ENCODE measurements at places on chromosomes 7 and 10.

DNA sequence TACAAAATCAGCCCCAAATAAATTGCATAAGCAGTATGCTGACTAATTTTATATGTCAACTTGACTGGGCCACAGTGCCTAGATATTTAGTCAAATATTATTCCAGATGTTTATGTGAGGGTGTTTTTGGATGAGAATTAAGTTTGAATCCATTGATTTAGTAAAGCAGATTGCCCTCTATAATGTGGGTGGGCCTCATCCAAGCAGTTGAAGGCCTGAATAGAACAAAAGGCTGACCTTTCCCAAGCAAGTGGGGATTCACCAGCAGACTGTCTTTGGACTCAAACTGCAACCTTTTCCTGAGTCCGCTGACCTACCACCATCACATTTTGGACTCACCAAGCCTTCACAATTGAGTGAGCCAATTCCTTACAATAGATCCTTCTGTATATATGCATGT lies 186.4 kb downstream of the ARHGAP12 start:
- no peak for DNase-seq

DNA sequence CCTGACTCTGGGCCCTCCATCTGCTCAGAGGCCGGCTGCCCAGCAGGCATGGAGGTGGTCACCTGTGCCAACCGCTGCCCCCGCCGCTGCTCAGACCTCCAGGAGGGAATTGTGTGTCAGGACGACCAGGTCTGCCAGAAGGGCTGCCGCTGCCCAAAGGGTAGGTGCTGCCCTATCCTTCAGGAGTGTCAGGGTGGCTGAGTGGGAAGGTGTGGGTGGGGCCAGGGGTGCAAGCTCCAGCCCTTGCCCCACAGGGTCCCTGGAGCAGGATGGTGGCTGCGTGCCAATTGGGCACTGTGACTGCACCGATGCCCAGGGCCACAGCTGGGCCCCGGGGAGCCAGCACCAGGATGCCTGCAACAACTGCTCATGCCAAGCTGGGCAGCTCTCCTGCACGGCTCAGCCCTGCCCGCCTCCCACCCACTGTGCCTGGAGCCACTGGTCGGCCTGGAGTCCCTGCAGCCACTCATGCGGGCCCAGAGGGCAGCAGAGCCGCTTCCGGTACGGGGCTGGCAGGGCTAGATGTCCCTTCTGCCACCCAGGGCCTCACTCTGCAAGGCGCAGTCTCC lies 17.5 kb upstream of the ZNF862 start:
- DNase-seq, result no peak

DNA sequence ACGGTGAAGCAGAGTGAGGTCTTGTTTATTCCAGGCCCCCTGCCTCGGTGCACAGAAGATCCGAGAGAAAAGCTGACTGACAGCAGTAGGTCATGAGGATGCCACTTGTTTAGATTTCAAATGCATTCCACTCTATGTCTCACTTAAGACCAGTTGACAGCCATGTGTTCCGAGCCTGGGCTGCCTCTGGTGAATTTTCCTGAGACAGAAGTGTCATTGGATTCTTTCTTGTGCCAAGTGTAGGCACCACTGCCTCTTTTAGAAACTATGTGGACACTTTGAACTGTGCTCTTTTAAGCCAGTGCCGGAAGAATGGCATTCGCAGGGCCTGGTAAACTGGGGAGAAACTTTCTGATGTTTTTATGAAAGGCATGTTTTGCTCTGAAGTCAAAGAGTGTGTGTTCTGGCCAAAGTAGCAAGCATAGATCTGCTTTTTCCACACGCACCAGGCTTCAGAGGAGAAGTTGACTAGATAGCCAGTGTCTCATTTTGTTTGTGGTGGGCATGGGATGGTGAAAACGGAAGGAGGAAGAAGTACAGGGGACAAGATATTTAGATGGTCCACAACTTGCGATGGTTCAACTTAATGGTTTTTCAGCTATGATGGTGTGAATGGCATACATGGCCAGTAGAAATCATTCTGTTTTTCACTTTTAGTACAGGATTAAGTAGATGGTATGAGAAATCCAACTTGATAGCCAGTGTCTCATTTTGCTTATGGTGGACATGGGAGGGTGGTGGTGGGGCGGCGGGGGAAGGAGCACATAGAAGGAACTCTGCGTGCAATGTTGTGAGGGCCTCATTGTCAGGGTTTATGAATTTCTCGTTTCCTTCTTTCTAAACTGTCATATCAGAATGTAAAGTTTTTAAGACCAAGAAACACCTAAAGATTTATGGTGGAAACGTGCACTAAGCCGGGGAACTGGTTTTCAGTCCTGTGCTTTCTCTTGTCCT lies 41.5 kb downstream of the CYP17A1 start:
- no peak for DNase-seq

GRCh38 chr10:114380060-114380459 lies 24.2 kb downstream of the AFAP1L2 start:
- no peak for DNase-seq

DNA sequence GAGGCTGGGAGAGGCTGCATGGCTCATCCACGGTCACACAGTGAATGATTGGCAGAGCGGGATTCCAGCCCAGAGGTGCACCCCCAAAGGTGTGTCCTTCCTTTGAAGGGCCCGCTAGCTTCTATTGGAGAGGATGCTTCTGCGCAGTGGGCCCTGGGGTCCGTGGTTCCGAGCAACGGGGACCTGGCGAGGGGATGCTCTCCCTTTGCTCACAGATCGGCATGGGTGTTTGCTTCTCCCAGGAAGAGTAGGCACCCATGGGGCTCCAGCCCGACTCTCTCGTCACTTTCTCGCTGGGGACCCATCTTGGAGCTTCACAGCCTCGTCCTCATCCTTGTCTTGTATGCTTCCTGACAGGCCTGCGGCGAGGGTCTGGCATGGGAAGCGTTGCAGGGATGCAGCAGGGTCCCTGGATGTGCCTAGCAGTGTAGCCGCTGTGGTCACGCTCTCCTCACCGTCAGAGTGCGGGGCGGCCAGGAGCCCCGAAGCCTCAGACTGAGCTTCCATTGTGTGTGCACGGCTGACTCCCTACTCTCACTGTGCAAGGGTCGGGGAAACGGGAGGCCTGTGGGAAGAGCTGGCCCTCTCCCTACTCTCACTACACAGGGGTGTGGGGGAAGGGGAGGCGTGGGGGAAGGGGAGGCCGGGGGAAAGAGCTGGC lies 538.5 kb upstream of the FOXK1 start:
- no peak for DNase-seq

DNA sequence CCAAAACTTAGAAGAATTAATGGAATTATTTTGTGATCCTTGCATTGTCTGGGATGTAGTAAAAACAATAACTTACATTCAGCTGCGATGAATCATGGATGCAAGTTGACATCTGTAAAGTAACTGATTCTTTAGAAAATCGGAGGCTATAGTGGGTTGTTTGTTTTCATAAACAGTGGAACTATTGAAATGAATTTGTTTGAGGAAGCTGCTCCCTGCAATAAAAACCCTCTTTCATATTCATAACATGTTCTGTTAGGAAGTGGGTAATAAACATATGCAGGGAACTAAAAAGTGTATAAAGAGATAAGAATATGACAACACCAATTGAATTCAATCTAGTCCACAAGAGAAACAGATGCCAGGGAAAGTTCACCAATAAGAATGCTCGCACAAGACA lies 53.6 kb downstream of the AGMO start:
- DNase-seq, result no peak

- no peak for DNase-seq
Measured at GRCh38 chr7:79512261-79512660, 58.8 kb upstream of the MAGI2 start.

DNA sequence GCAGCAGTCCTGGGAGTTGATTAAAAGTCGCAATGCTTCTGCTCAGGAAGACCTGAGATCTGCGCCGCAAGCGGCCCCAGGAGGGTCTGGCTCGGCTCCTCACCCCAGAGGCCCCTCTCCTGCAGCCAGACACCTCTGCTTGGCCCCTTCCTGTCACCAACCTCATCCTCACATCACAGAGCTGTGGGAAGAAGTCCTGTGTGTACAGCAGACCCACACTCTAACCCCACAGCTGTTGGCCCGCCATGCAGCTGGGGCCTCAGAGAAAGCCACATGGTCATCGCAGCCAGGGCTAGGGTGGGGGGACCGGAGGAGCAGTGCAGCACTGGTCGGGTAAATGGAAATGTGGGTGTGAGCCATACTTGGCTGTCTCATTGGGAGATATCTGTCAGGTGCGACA lies 97.7 kb downstream of the RGS10 start:
- DNase-seq, result no peak

- no peak for DNase-seq
Measured at GRCh38 chr7:132410385-132410784, 165.9 kb downstream of the PLXNA4 start.

DNA sequence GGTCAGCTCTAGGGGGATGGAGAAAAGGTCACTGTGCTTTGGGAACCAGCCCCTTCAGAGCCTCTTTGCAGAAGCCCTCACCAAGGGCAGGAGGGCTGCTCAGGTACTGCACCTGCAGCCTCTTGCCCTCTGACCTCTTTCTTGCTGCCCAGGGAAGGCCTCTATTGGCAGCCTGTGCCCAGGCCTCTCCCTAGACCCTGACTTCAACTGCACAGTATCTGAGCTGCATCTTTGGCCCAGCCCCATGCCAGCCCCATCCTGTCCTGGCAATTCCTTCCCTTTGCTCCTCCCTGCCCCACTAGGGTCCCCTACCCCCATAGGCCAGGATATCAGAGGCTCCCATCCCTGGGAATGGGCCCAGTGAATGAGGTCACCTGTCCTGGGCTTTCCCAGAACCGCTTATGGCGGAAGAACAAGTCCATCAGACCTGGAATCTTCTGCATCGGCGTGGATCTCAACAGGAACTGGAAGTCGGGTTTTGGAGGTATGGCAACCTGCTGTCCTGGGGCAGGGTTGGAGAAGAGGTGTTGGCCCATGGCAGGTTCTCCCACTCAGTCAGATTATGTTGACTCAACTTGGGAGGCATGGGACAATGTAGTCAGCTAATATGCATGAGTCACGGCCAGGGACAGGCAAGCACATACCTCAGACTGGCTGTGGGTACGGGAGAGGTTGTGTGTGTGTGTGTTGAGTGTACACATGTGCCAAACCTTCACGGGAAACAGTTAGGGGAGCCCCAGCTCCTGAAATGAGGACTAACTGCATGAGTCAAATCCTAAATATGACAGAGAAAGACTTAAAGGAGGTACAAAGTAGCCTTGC lies 17.1 kb upstream of the CPA1 start:
- DNase-seq, result no peak

GRCh38 chr7:3787717-3788264 lies 486.7 kb downstream of the SDK1 start:
- DNase-seq, result no peak

DNA sequence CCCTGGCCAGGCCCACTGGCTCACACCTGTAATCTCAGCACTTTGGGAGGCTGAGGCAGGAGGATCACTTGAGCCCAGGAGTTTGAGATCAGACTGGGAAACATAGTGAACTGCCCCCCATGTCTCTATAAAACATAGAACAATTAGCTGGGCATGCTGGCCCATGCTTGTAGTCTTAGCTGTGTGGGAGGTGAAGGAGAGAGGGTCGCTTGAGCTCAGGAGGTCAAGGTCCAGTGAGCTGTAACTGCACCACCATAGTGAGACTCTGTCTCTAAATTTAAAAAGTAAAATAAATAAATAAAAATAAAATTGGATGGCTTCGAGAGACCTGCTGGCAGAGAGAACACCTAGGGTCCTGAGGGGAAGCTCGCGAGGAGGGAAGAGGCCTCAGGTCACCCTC lies 69.9 kb upstream of the PARD3 start:
- DNase-seq, result no peak

DNA sequence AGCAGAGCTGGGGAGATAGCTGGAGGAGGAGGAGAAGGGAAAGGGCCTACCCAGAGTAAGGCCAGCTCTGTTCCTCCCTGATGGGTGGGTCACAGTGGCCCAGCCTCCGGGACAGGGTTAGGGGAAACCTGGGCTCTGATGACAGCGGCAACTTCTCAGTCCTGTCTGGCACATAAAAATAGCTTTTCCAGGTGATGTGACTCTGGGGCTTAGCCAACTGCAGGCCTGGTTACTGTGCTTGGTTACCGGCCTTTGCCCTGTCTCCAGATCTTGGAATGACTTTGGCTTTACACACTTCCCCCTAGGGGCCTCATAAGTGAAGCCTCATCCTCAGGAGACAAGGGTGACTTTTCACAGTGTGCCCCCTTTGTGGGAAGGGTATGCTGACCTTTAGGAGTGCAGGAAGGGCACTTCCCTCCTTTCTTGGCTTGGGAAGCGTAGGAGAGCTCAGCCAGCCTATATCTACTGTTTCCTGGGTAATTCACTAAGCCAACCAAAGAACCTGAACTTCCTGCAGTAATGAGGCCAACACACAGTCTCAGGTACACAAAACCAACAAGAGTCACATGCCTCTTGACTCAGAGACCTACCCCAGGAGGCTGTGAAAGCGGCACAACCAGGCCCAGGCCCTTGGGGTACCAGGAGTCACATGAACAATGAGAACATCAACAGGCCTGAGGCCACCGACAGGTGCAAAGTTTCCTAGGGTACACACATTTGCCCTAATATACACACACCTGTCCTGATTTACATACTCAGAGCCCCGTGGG lies 11.7 kb upstream of the HILPDA start:
- DNase-seq, result no peak

- DNase-seq, result no peak
Measured at GRCh38 chr10:125344573-125345171, 184.3 kb upstream of the CTBP2 start.

DNA sequence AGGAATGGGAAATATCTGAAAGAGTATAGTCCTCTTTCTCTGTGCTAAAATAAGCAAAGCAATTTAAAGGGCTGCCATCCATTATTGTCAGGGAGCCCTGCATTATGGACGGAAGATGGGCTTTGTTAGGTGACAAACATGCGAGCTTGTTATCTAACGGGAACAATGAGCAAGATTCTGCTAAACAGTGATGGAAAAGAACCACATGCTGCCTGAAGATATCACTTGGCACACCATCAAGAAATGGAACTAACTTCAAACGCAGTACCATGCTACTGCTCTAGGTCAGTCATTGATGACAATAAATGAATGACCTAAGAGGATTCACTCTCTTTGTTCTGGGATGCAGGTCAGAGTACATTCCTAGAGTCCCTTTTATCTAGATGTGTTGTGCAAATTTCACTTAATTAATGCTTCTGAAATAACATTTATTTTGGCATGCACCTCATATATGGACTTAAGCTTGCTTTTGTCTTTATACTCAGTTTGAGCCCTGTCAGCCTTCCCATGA lies 175.7 kb upstream of the PTN start:
- no peak for DNase-seq

DNA sequence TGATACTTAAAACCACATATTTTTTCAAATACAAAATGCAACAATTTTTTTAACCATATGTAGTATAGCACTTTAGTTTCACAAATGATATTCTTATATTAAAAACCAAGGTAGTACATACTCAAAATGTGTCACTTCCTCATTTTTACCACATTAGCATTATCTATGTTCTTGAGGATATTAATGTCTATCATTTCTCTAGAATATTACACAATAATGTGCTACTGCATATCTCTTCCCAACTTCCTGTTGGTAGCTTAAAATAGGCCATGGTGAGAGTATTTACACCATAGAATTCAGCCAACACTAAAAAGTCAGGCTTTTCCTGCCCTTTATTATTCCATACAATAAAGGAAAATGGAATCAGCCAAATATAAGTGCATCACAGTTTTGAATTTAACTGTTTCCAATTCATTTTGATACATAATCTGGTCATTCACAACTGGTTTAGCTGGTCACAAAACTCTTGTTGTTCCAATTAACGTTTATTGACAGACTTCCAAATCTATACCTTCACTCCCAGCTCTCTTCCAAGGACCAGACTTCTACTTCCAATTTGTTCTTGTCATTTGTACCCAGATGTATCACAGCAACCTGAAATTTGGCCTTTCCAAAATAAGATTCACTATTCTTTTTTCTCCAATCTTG lies 20.0 kb upstream of the LRRC17 start:
- no peak for DNase-seq

GRCh38 chr10:84176351-84176750 lies 2.8 kb downstream of the GPR15LG start:
- DNase-seq, result no peak
